ENCODE measurements at places on chromosomes 4 and X.

- no peak for DNase-seq
Measured at GRCh38 chrX:101383679-101384205, 2.2 kb downstream of the BTK start.

DNA sequence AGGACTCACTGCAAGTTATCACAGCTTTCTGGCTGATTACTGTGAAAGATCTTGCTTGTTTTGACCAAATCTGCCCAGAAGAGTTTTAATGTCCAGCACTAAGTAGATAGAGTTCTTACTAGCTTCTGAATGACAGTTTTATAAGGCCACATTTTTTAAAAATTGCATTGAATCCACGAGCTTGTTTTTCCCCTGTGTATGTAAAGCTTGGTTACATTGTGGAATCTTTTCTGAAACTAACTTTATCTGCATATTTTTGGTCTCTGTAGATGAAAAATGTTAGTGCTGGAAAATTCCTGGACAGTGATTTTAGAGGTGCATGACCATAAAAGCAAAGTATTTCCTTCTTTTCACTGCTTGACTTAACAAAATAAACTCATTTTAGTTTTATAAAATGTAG lies 650.3 kb upstream of the FAM241A start:
- no peak for DNase-seq

GRCh38 chr4:152115794-152116193 lies 355.0 kb upstream of the GATB start:
- DNase-seq = no peak

DNA sequence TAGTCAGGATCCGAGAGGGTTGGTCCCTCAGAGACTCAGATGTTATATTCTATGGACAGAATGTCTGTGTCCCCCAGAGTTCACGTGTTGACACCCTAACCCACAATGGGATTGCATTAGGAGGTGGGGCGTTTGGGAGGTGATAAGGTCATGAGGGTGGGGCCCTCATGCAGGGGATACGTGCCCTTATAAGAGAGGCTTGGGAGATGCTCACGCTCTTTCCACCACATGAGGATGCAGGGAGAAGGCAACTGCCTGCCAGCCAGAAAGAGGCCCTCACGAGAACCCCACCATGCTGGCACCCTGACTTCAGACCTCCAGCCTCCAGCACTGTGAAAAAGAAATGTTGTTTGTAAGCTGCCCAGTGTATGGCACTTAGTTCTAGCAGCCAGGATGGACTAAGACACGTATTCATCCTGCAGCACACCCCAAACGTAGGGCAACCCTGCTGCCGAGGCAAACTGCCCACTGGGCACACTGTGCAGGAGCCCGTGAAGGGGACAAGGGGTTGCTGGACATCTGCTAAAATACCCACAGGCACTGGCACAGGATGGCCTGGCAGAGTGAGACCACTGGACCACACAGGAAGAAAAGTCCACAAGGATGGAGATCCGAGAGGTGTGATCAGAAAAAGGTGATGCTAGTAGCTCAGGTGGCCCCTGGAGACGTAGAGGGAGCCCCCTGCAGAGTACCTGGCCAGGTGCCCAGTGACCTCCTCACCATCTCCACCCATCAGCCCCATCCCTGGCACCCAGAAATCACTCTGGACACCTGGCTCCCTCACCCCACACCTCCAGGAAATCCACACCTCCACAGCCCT lies 62.7 kb downstream of the HTRA3 start:
- DNase-seq = no peak

Data from posterior cingulate gyrus (tissue), 11 donors.